Cardiac atrium fibroblast (primary cell): ENCODE measurements at places on chromosomes 12 and 14. TPM values are rescaled to one million over a fixed set of nuclear protein-coding genes. Genes with fewer than 3 reads are reported as not detected.

Gene TMEM233
- 0.49 TPM in 1 of 2 replicates, not detected in the other for total RNA-seq

Gene KRT3
- total RNA-seq: not detected in 2 replicates

Gene TGM1
- total RNA-seq: 0.16 and 0.72 TPM in 2 replicates

Gene NUBPL
- 5.8 and 7.8 TPM in 2 replicates for total RNA-seq

Gene ADIPOR2
- total RNA-seq: 27.1 and 33.7 TPM in 2 replicates

Gene DTX3
- total RNA-seq: 4.7 and 5.3 TPM in 2 replicates

Gene RNASE7
- total RNA-seq: not detected in 2 replicates

Gene GPR84
- total RNA-seq: not detected in 2 replicates

Gene CAPZA3
- total RNA-seq: not detected in 2 replicates

Gene HSPB8
- 9.7 and 27.7 TPM in 2 replicates for total RNA-seq

Gene LRRC10
- total RNA-seq: not detected in 2 replicates

Gene SLC25A21
- 0.18 TPM in 1 of 2 replicates, not detected in the other for total RNA-seq

Gene TEAD4
- total RNA-seq: 14.1 and 23.1 TPM in 2 replicates

Gene KCNH5
- total RNA-seq: under 0.01 TPM in 1 of 2 replicates, not detected in the other

Gene IQSEC3
- total RNA-seq: not detected in 2 replicates

Gene KLRG1
- 0.32 TPM in 1 of 2 replicates, not detected in the other for total RNA-seq

Gene DYRK2
- total RNA-seq: 12.6 and 16.7 TPM in 2 replicates

Gene FAIM2
- 18.8 and 21.5 TPM in 2 replicates for total RNA-seq

Gene IFT81
- 3.9 and 6.7 TPM in 2 replicates for total RNA-seq

Gene LBHD2
- total RNA-seq: not detected in 2 replicates

Gene RNASE9
- not detected in 2 replicates for total RNA-seq

Gene SLC25A47
- not detected in 2 replicates for total RNA-seq

Gene A2ML1
- total RNA-seq: not detected in 2 replicates

Gene CCDC198
- total RNA-seq: not detected in 2 replicates

Gene RPL36AL
- 144 and 146 TPM in 2 replicates for total RNA-seq

Gene NDRG2
- total RNA-seq: 14.7 and 16.4 TPM in 2 replicates

Gene TAS2R50
- 0.49 TPM in 1 of 2 replicates, not detected in the other for total RNA-seq

Gene ISCU
- total RNA-seq: 67.9 and 71.3 TPM in 2 replicates

Gene TUBA1A
- 328 and 443 TPM in 2 replicates for total RNA-seq

Gene LRRC43
- 1.1 and 5.4 TPM in 2 replicates for total RNA-seq

Gene SAMD15
- total RNA-seq: 1.1 TPM in 2 replicates

Gene TEX52
- not detected in 2 replicates for total RNA-seq

Gene FAM181A
- not detected in 2 replicates for total RNA-seq

Gene NTS
- not detected in 2 replicates for total RNA-seq

Gene SCN8A
- 0.16 and 0.18 TPM in 2 replicates for total RNA-seq

Gene SLCO1B1
- total RNA-seq: not detected in 2 replicates

Gene DAAM1
- total RNA-seq: 19.4 and 48.4 TPM in 2 replicates

Gene OTUB2
- 1.5 and 2.3 TPM in 2 replicates for total RNA-seq

Gene RNF31
- 24.2 and 25.6 TPM in 2 replicates for total RNA-seq

Gene OTOGL
- total RNA-seq: 0.81 and 1.1 TPM in 2 replicates

Gene MAP3K9
- total RNA-seq: under 0.01 and 0.18 TPM in 2 replicates

Gene RPGRIP1
- not detected in 2 replicates for total RNA-seq

Gene ADGRD1
- total RNA-seq: 5.1 and 14.7 TPM in 2 replicates

Gene DAO
- not detected in 2 replicates for total RNA-seq

Gene CLEC2A
- not detected in 2 replicates for total RNA-seq

Gene KRT72
- total RNA-seq: not detected in 2 replicates

Gene RFX4
- not detected in 2 replicates for total RNA-seq

Gene MIP
- total RNA-seq: not detected in 2 replicates

Gene NRL
- total RNA-seq: 0.32 TPM in 1 of 2 replicates, not detected in the other

Gene GARIN6
- total RNA-seq: not detected in 2 replicates

Gene EIF2S3B
- 0.49 and 0.54 TPM in 2 replicates for total RNA-seq

Gene SPTB
- total RNA-seq: not detected in 2 replicates

Gene HOXC4
- not detected in 2 replicates for total RNA-seq
